Fibroblast of skin of abdomen (primary cell): ENCODE measurements at places on chromosomes 12 and 14.

GRCh38 chr12:78402366-78403134 lies 462.0 kb upstream of the SYT1 start:
- DNase-seq = peak; percentile 45

GRCh38 chr12:18414671-18415070 lies 153.4 kb downstream of the PIK3C2G start:
- DNase-seq = no peak

DNA sequence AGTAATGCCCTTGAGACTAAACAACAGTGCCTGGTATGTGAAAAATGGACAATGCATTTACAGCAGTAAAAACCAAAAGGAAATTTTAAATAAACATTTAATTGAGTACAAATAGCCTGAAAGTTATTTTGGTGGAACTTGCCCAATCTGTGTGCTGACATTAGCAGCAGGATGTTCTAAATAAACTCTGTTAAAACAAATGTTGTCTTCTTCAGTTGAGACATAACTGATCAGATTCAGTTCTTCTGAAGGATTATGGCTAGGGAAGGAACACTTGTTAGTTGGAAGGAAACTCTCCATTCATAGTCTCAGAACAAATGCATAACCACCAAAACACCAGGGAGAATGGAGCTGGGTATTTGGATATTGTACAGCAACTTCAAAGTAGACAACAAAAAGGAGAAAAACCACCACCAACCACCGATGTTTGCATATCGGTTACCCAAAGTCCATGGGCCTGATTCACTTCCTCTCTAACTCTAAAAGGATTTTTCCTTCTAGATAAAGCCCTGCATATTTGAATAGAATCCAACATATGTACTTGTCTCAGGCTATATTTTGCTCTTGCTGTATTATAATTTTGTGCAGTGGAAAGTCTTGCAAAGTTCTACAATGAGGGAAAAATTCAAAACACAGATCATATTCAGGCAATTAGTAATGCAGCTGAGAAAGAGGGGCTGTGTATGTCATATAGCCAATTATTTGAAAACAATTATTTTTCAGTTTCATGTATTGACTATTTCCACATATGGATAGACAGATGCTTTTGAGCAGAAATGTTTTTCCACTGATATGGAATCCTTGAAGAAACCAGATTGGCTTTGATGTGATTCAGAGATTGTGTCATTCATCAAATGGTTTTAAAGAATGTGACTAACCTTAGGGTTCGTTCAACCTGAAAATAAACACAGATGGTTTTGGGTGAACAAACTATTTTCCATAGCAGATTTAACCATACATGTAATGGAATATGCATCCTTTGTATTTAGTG lies 152.2 kb upstream of the BMP4 start:
- DNase-seq = peak; percentile 83

DNA sequence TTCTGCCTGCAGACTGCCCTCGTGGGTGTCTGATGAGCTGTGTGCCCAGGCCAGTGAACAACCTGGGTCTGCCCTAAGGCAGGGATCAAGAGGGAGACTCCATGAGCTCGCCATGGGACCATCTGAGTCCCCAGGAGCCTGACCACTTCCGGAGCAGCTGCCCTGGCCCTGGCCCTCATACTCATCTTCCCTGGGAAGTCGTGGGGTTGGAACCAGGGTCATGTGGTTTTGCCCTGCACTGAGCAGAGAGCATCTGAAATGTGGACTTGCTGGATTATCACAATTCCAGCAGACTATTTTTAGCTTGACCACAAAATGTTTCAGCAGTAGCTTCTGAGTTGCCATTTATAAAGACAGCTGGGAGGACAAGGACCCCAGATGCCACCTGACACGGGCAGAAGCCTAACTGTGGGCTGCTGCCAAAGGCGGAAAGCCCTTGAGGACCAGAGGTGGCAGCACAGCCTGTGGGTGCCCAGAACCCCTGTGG lies 6.7 kb downstream of the BTBD6 start:
- DNase-seq = peak; percentile 14

- DNase-seq = no peak
Measured at GRCh38 chr12:56633468-56634241, 3.5 kb upstream of the BAZ2A start.

DNA sequence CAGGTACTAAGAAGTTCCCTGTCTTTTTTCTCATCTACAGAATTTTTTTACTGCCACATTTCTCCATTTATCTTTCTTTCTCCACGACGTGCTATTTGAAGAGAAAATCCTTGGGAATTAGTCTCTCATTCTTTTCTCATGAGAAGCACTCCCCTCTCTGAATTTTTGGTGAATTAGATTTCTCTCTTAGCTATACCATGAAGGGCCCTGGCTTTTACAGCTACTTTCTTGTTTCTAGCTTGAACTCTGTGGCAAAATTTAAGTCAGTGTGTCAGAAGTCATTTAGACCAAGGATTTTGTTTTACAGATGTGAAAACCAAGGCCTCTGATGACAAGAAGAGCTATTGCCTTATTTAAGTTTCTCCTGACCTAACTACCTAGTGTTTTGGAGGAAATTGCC lies 213.1 kb downstream of the AEBP2 start:
- DNase-seq = peak; percentile 48

DNA sequence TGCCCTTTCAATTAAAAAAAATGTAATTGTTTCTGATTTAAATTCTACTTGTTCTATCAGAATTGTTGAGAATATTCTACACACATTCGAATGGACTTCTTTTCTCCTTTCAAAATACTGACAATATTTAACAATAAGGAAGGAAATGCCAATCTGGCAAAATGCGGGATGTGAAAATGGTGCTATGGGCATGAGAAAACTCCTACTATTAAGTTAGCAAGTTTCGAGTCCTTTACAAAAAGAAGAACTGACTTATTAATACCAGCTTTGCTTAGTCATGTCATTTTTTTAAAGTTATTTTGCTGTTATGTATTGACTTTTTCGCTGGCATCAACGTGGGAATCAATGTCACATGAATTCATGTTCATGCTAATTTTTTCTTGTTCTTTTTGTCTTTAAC lies 31.7 kb upstream of the ARL1 start:
- DNase-seq = no peak

GRCh38 chr14:104681689-104682074 lies 7.7 kb upstream of the INF2 start:
- DNase-seq = peak; percentile 81

DNA sequence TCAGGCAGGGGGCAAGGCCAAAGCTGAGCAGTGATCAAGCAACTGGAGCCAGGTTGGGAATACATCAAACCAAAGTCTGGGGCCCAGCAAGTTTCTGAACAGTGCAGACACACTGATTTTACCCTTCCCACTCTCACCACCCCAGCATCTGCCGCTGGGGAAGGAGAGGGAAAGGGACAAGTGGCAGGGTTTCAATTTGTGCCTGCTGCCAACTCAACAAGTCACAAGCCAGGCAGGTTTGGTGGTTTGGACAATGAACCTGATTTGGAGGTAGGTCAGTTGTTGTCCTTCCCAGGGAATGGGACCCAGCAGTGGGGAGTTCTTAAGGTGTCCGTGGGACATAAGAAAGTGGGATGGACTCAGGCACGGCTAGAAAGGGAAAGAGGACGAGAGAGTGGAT lies 151.9 kb upstream of the NOS1 start:
- no peak for DNase-seq

GRCh38 chr14:101359221-101360053 lies 201.9 kb upstream of the DIO3 start:
- no peak for DNase-seq

DNA sequence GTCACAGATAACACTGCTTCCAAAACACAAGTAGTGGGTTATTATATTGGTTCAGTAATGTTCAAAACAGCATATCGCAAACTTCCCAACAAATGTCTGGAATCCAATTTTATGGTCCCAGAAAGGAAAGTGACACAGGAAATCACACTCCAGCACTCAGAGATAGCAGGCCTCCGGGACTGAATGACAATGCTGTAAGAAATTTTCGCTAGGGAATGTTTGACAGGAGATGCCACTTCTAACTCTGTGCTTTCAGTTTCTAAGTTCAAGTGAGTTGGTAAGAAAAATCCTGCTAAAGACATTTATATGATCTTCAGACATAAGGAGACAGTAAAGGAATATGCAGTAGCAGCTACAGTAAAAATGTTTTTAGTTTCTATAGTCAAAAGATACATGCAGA lies 93.2 kb downstream of the SLC2A13 start:
- DNase-seq = no peak

GRCh38 chr14:81091139-81091538 lies 129.6 kb downstream of the GTF2A1 start:
- no peak for DNase-seq

GRCh38 chr14:99624971-99625370 lies 20.0 kb upstream of the HHIPL1 start:
- no peak for DNase-seq
